ENCODE measurements at places on chromosomes 7 and 10.

- no peak for DNase-seq
These were observed 12.7 kb upstream of the KLF6 start for GRCh38 chr10:3797750-3798149.

GRCh38 chr7:111026343-111026742 lies 64.6 kb upstream of the LRRN3 start:
- DNase-seq = no peak

DNA sequence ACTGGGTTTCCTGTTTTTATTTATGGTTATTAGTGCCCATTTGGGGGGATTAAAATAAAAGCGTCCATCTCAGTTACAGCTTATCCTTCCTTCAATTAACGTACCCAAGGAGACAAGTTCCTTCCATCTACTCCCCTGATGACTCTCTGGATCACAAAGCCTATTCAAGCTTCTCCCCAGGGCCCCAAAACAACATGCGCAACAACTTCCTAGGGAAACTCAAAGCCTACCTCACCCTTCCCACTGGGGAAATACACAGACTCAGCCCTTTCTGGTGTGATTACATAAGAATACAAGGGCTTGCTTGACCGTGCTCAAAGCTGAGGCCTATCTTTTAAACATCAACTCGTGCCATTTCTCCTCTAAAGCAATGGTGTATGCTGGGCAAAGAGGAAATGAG lies 112.4 kb downstream of the CDK6 start:
- no peak for DNase-seq

- no peak for DNase-seq
These were observed 5.8 kb upstream of the DHTKD1 start for GRCh38 chr10:12062754-12063482.

DNA sequence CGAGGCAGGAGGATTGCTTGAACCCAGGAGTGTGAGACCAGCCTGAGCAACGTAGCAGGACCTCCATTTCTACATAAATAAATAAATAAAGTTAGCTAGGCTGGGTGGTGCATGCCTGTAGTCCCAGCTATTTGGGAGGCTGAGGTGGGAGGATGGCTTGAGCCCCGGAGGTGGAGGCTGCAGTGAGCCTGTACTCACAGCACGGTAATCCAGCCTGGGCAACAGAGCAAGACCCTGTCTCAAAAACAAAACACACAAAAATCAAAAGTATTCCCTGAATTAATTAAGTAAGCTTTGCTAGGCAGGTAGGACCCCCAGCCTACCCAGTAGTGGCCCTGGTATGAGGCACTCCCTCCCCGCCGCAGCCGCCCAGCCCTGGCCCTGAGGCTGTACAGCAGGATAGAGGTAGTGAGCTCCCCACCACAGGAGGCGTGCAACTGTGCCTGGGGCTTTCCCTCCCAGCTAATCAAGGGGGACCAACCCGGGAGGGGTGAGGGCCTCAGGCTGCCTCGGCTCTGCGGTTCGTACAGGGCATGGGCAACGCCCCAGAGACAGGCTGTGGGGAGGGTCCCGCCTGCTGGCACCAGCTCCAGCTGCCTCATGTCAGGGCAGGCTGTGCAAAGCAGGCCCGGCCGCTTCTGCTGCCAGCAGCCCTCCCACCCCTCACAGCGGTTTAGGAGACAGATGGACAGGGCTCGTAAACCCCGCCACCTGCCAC lies 1.0 kb upstream of the CYP2W1 start:
- DNase-seq = no peak

DNA sequence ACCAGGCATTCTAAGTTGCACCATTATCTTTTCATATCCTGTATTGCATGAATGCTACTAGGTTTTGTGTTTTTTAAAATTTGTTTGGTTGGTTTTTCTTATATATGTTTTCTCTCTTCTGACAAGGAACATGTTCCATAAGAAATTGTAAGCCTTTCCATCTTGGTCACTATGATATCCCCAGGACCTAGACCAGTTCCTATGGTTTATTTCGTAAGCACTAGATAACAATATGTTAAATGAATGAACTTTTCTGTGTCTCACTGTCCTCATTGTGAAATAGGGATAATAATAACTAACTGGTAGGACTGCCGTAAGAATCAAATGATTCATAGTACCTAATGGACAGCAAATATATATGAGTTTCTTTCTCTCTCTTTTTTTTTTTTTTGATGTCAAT lies 146.3 kb downstream of the SEMA3E start:
- DNase-seq = no peak

All from activated CD8-positive, alpha-beta T cell treated with anti-CD3 and anti-CD28 coated beads for 36 hours (primary cell).